ENCODE measurements at places on chromosomes 6 and 20. TPM values are rescaled to one million over a fixed set of nuclear protein-coding genes. Genes with fewer than 3 reads are reported as not detected.

The SLC44A4 gene
- polyA plus RNA-seq = not detected

The KCNQ2 gene
- 2.8 TPM for polyA plus RNA-seq

The LTB gene
- polyA plus RNA-seq = not detected

The PROCR gene
- polyA plus RNA-seq = 46.7 TPM

The LYRM4 gene
- polyA plus RNA-seq = 20.7 TPM

The NFKBIL1 gene
- 20.8 TPM for polyA plus RNA-seq

GRCh38 chr6:37357288-37357687 lies 3.5 kb downstream of the RNF8 start:
- DNase-seq = no peak

DNA sequence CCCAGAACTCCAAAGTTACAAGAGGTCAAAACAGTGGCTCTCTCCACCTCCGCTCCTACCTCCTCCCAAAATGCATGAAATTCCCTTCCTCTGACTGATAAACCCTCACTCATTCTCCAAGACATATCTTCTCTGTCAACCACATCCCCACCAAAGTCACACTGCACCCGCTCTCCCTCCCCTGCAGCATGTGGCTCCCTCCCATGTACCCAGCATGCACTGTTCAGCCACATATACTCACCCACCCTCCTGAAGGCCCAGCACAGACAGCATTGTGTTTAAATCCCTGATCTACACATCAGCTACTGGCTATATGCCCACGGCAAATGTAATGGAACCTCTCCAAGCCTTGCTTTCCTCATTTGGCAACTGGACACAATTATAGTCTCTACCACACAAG lies 5.5 kb upstream of the POU5F1 start:
- DNase-seq = no peak

DNA sequence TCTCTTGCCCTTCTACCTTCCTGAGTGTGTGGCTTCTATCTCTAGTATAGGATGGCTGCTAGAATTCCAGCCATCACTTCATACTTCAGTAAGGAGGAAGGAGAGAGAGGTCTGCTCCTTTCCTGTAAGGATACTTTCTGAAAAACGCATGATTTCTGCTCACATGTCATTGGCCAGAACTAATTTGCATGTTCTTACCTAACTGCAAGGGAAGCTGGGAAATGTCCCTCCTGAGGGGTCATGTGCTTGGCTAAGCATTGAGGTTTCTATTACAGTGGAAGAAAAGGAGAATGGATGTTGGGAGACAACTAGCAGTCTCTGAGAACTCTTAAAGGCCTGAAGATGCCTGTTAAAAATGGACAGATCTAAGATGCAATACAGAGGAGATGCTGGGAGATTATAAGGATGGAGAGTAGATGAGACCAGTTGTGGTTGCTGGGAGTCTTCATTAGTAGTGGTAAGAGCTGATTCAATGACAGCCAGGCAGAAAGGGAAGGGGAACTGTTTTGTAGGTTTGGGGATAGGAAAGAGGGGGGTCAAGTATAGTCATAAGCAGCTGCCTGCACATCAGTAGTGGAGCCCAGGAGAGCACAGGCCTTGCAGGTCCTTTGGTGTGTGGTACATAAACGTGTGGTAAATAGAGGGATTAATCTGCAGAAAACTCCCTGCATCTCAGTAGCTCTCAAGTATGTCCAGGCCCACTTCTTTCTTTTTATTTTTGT lies 20.2 kb downstream of the CDS2 start:
- DNase-seq = no peak

DNA sequence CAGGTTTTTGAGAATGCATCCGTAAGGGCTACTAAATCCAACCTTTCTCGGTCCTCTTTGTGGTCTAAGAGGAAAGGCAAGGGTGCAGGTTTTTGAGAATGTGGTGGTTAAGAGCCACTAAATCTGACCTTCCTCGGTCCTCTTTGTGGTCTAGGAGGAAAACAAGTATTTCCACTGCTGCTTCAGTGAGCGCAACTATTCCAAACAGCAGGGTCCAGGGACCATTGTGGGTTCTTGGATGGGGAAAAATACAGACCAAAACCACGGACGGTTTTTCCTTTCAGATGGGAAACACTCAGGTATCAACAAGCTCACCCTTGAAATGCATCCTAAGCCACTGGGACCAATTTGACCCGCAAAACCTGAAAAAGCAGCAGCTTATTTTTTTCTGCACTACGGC lies 21.9 kb downstream of the BTBD9 start:
- no peak for DNase-seq

GRCh38 chr6:18328540-18328939 lies 58.6 kb upstream of the RNF144B start:
- no peak for DNase-seq

DNA sequence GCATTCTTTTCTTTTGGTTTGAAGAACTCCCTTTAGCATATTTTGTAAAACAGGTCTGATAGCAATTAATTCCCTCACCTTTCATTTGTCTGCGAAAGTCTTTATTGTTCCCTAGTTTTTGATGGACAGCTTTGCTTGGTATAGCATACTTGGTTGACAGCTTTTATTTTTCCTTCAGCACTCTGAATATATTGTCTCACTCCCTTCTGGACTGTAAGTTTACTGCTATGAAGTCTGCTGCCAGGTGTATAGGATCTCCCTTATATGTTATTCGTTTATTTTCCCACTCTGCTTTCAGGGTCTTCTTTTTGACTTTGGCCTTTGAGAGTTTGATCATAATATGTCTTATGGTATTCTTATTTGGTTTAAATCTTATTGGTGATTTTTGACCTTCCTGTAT lies 47.7 kb upstream of the SNAP91 start:
- DNase-seq = no peak

DNA sequence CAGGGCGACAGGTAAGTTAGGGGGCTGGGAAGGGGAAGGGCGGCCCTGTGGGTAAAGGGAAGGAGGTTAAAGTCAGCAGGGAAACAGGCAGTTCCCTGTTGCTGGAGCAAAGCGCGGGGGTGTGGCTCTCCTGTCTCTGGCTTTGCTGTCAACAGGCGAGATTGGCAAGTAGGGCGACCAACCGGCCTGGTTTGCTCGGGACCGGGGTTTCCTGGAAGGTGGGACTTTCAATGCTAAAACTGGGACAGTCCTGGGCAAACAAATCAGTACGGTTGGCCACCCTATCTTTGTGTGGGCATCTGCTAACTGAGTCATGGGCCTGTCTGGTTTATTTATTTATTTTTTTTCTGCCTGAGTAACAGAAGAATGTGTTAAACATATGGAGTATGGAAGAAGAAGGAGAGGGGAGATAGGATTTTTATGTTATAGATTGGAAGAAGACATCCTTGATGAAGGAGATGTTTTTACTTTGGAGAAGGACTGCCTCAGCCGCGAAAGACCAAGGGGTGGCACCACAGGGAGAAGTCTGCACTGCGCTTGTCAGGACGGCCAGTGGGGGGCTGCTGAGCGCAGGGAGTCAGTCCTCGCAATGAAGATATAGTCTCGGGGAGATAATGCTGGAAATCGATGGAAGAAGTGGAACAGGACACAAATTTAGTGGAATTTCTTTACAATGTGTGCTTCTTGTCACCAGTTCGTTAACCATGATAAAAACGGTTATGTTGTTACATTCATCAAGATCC lies 43.4 kb upstream of the ESR1 start:
- peak; percentile 36 for DNase-seq

- DNase-seq = no peak
Observed at GRCh38 chr20:25046736-25047666, 10.9 kb downstream of the ACSS1 start.

DNA sequence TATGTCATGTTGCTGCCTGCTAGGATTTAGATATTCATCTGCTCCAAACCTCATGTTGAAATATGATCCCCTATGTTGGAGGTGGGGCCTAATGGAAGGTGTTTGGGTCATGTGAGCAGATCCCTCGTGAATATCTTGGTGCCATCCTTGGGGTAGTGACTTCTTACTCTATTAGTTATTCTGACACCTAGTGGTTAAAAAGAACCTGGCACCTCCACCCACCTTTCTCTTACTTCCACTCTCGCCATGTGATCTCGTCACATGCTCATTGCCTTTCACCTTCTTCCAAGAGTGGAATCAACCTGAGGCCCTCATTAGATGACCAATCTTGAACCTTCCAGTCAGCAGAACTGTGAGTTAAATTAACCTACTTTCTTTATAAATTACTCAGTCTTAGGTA lies 549.4 kb upstream of the SYNCRIP start:
- no peak for DNase-seq

GRCh38 chr6:20409427-20409971 lies 7.8 kb downstream of the E2F3 start:
- DNase-seq = no peak

DNA sequence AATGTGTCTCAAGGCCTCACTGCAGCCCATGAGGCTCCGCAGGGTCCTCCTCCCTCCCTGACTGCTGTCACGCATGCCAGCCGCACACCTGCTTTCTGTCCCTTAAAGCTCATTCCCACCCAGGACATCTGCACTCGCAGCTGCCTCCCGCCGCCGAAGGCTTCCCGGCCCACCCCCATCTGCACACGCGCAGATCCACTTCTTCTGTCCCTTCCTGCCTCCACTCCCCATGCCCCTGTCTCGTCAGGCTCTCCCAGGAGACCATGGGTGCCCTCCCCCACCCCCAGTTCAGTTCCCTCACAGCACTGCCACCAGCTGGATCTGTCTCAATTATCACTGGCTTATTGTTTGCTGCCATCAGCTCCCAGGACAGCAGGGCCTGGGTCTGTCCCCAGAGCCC lies 63.0 kb downstream of the RIPOR3 start:
- no peak for DNase-seq

GRCh38 chr6:17867880-17868279 lies 119.6 kb downstream of the KIF13A start:
- DNase-seq = no peak

- peak; percentile 48 for DNase-seq
Observed at GRCh38 chr20:36167902-36168503, 13.5 kb downstream of the EPB41L1 start.

GRCh38 chr6:56837322-56837894 lies 117.5 kb upstream of the BEND6 start:
- DNase-seq = no peak
